ENCODE measurements at places on chromosomes 4 and X.

DNA sequence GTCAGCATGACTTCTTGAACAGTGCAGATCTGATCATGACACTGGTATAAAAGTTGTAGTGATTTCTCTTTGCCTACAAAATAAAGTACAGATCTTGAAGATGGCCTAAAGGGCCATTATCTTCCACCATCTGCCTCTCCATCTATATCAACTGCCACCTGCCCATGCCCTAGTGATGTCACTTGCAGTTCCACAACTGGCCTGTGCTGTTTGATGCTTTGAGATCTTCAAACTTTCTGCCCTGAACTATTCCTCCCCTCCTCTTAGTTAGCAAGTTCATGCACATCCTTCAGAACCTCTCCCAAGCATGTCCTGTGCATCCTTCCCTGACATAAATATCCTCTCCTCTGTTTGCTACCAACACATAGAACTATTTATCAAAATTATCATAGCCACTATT lies 217.0 kb downstream of the SOWAHB start:
- no peak for DNase-seq
- H3K4me3 ChIP-seq, result no peak overlapping the region
- H3K27me3 ChIP-seq, result no peaks in the 10 kb centered on the region
- no peaks in the 10 kb centered on the region for H3K4me1 ChIP-seq
- H3K27ac ChIP-seq, result no peak overlapping the region
- H3K36me3 ChIP-seq, result no peaks in the 10 kb centered on the region

GRCh38 chrX:8815460-8816065 lies 14.4 kb upstream of the FAM9A start:
- no peaks in the 10 kb centered on the region for H3K4me1 ChIP-seq
- H3K4me3 ChIP-seq, result no peak overlapping the region
- no peaks in the 10 kb centered on the region for H3K27me3 ChIP-seq

GRCh38 chr4:20982544-20982943 lies 282.3 kb downstream of the PACRGL start:
- peaks cover 6% of the 10 kb centered on the region for H3K27me3 ChIP-seq
- H3K36me3 ChIP-seq, result no peaks in the 10 kb centered on the region
- no peak overlapping the region for H3K27ac ChIP-seq
- H3K4me3 ChIP-seq, result no peak overlapping the region

- DNase-seq, result no peak
- H3K4me1 ChIP-seq, result no peaks in the 10 kb centered on the region
- H3K27me3 ChIP-seq, result no peaks in the 10 kb centered on the region
- no peak overlapping the region for H3K27ac ChIP-seq
- H3K4me3 ChIP-seq, result no peak overlapping the region
Observed at GRCh38 chr4:111323916-111324315, 701.0 kb upstream of the PITX2 start.

- H3K27me3 ChIP-seq, result no peaks in the 10 kb centered on the region
- peaks cover 14% of the 10 kb centered on the region for H3K36me3 ChIP-seq
- H3K27ac ChIP-seq, result no peak overlapping the region
Observed at GRCh38 chr4:723751-724530, 18.3 kb downstream of the PCGF3 start.

GRCh38 chr4:172103456-172103855 lies 290.3 kb downstream of the GALNTL6 start:
- H3K27ac ChIP-seq, result no peak overlapping the region
- no peak for DNase-seq
- no peaks in the 10 kb centered on the region for H3K4me1 ChIP-seq

- no peaks in the 10 kb centered on the region for H3K36me3 ChIP-seq
- no peaks in the 10 kb centered on the region for H3K4me1 ChIP-seq
- no peak overlapping the region for H3K4me3 ChIP-seq
Observed at GRCh38 chr4:44016570-44017421, 431.8 kb downstream of the KCTD8 start.

- no peak overlapping the region for H3K27ac ChIP-seq
- H3K27me3 ChIP-seq, result no peaks in the 10 kb centered on the region
- no peaks in the 10 kb centered on the region for H3K36me3 ChIP-seq
- H3K4me3 ChIP-seq, result no peak overlapping the region
- DNase-seq, result no peak
- no peaks in the 10 kb centered on the region for H3K4me1 ChIP-seq
Observed at GRCh38 chr4:149690726-149691125, 124.9 kb downstream of the IQCM start.

- no peaks in the 10 kb centered on the region for H3K36me3 ChIP-seq
- H3K4me1 ChIP-seq, result no peaks in the 10 kb centered on the region
- DNase-seq, result no peak
- no peak overlapping the region for H3K4me3 ChIP-seq
Observed at GRCh38 chrX:8720136-8720535, 11.8 kb downstream of the ANOS1 start.

GRCh38 chr4:15963001-15963451 lies at the start of gene FGFBP2:
Gene FGFBP2 (minus strand): TSS chr4:15963175. CDS start chr4:15963129, 46 bp downstream.
- no peak within 1 kb of the TSS for H3K27ac ChIP-seq
- H3K4me3 ChIP-seq, result no peak within 1 kb of the TSS
- no peaks in the 10 kb centered on the region for H3K36me3 ChIP-seq

GRCh38 chr4:153528705-153529485 lies 62.7 kb downstream of the TMEM131L start:
- no peak overlapping the region for H3K27ac ChIP-seq
- DNase-seq, result no peak
- H3K27me3 ChIP-seq, result no peaks in the 10 kb centered on the region
- no peak overlapping the region for H3K4me3 ChIP-seq
- H3K4me1 ChIP-seq, result peaks cover 23% of the 10 kb centered on the region

GRCh38 chr4:110867251-110867960 lies 244.5 kb upstream of the PITX2 start:
- H3K4me1 ChIP-seq, result peaks cover 11% of the 10 kb centered on the region
- DNase-seq, result no peak
- no peaks in the 10 kb centered on the region for H3K36me3 ChIP-seq
- H3K27me3 ChIP-seq, result no peaks in the 10 kb centered on the region

DNA sequence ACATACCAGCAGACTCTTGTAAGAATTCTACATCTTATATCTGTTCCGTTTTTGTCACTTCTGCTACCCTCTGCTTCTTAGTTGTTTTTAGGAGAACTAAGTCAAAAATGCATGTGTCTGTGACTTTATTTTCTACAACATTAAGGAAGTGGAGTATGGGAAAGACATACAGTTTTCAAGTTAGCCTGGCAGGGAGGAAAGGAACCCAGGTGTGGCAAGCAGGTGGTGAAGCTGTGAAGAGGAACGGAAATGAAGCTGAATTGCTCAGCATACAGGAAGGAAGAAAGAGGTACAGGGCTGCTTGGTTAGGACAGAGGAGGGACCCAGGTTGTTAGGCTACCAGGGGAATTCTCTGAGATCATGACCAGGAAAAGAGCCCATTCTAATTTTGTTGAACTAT lies 9.4 kb downstream of the GPRIN3 start:
- H3K4me1 ChIP-seq, result peaks cover 10% of the 10 kb centered on the region
- no peak for DNase-seq
- no peak overlapping the region for H3K27ac ChIP-seq
- H3K4me3 ChIP-seq, result no peak overlapping the region

- DNase-seq, result no peak
- no peak overlapping the region for H3K27ac ChIP-seq
- no peaks in the 10 kb centered on the region for H3K36me3 ChIP-seq
Observed at GRCh38 chr4:185002784-185003183, 15.5 kb upstream of the HELT start.

GRCh38 chr4:161225327-161225726 lies 938.5 kb downstream of the FSTL5 start:
- no peak overlapping the region for H3K27ac ChIP-seq
- no peaks in the 10 kb centered on the region for H3K27me3 ChIP-seq
- H3K4me3 ChIP-seq, result no peak overlapping the region
- no peaks in the 10 kb centered on the region for H3K36me3 ChIP-seq

DNA sequence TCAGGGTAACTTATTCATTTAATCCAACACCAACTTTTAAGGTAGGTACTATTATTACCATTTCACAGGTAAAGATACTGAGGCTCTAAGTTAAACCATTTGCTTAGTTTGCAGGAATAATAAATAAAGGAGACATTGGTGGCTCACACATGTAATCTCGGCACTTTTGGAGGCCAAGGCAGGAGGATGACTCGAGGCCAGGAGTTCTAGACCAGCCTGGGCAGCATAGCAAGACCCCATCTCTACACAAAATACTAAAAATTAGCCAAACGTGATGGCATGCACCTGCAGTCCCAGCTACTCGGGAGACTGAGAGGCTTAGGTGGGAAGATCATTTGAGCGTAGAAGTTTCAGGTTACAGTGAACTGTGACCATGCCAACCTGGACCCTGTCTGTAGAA lies 37.7 kb downstream of the SULT1E1 start:
- no peak overlapping the region for H3K4me3 ChIP-seq
- DNase-seq, result no peak
- no peaks in the 10 kb centered on the region for H3K36me3 ChIP-seq
- H3K27ac ChIP-seq, result no peak overlapping the region
- no peaks in the 10 kb centered on the region for H3K27me3 ChIP-seq

DNA sequence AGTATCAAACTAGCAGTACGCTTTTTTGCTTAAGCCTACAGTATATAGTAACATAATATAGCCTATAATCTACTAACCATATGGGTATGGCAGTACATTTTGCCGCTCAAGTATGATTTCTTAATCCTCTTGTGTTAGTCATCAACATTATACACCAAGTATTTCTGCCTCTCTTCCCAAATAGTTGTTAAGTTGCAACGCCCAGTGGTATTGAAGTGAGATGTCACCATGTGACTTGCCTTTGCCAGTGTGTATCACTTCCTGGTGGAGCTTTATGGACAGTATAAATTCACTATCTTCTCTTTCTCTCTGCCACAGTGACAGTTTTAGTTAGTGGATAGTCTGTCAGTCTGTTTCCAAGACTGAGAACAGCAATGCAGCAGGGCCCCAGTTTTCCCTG lies 535.5 kb downstream of the PDHA2 start:
- H3K4me3 ChIP-seq, result no peak overlapping the region
- no peaks in the 10 kb centered on the region for H3K27me3 ChIP-seq
- no peaks in the 10 kb centered on the region for H3K36me3 ChIP-seq
- H3K4me1 ChIP-seq, result no peaks in the 10 kb centered on the region

DNA sequence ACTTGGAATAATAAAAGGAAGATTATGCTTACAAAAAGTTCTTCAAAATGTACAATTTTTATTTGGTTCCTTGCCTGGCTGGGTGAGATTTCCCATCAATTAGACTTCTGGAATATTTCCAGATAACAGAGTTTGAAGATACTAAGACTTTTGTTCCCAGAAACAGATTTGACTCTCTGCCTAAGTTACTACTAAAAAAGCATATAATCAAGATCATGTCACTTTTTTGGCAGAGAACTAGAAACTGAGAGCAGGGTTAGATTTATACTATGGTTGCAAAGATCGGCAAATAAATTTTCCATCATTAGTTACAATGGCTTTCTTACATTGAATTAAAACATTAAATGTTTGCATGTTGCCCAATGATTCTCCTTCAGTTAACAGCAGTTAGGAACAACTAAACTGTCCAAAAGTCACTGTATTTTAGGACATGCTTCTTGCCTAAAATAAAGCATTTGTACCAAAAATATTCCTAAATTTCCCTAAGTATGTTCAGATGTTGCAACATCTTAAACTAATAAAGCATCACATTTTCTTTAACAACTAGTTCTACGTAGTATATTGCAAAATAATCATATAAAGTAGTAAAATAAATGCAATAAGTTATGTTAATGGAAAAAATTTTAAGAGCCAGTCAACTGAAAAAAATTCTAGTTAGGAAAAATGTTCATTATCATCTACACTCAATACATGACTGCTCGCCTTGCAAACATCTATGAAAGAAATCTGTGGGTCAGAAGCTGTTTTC lies 73.0 kb downstream of the SEC24D start:
- peaks cover 60% of the 10 kb centered on the region for H3K4me1 ChIP-seq
- H3K36me3 ChIP-seq, result peaks cover 19% of the 10 kb centered on the region
- DNase-seq, result no peak
- no peaks in the 10 kb centered on the region for H3K27me3 ChIP-seq
- peak overlapping the region; percentile 2 for H3K27ac ChIP-seq

DNA sequence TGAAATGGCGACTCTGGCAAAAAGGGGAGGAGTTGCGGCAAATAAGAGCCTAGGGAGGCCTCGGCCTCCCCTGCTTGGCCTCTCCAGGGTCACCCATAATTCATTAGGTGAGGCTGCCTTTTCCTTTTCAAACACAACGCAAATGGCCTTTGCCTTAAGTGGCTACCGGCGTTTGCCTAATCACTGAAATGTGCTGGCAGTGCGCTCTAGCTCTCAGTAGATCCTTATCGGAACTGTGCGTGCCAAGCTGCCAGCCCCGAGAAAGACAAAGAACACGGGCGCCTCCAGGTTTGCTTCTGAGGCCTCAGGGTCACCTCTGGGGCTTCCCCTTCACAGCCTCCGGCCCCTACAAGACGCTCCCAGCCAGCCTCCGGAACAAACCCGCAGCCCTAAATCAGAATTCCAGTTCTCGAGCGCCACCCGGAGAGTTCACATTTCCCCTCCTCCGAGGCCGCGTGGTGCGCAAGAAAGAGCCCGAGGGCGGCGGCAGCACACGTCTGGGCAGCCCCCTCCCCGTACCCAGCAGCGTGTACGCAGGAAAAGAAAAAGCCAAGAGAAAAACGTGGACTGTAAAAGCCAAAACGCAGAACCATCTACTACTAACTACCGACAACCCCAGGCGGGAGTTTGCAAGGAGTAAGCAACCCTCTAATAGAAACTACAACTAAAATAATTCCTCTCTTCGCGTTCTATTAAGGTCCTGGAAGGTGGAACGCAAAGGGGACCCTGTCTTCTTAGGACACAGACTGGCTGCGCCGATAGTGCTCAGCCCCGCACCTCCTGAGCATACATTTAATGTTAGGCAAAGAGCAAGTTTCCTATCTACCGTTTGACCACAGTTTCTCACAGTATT lies 76.5 kb upstream of the BCOR start:
- H3K27ac ChIP-seq, result peak overlapping the region; percentile 96
- DNase-seq, result peak; percentile 64
- H3K4me3 ChIP-seq, result peak overlapping the region; percentile 58
- no peaks in the 10 kb centered on the region for H3K36me3 ChIP-seq

- H3K27ac ChIP-seq, result no peak overlapping the region
- H3K36me3 ChIP-seq, result peaks cover 19% of the 10 kb centered on the region
- no peak for DNase-seq
- H3K4me1 ChIP-seq, result no peaks in the 10 kb centered on the region
- H3K4me3 ChIP-seq, result no peak overlapping the region
Observed at GRCh38 chr4:5780831-5781480, 70.0 kb downstream of the EVC start.

DNA sequence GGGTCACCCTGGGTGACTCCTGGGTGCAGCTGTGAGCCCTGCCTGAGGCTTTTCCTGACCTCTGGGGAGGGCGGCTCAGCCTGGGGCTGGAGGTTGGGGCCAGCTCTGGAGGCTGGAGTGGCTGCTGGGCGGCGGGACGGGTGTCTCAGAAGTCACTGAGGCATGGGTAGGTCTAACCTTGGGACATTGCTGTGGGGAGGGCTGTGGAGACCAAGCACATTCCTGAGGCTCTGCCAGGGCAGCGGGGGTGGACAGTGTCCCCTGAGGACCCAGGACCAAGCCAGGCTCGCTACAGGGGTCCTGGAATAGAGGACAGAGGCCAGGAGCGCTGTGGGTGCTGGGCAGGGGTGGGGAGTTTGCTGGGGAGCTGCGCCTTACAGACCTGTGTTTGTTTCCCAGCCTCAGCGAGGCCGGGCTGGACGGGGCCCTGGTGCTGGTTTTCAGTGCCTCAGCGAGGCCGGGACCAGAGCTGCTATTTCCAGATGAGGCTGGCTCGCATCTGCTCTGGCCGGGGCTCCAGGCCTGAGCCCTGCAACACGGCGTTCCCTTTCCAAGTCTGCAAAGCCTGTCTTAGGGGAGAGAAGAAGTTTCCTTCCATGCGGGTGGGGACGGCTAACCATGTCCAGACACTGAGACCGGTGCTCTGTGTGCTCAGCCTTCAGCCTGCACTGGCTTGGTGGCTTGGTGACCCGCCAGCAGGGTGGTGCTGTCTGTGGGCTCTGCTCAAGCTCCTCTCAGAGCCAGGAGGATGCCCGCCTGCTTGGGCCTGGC lies 3.0 kb upstream of the SLC25A6 start:
- H3K4me1 ChIP-seq, result peaks cover 37% of the 10 kb centered on the region
- no peak overlapping the region for H3K4me3 ChIP-seq
- H3K27ac ChIP-seq, result peak overlapping the region; percentile 62
- peak; percentile 66 for DNase-seq
- no peaks in the 10 kb centered on the region for H3K27me3 ChIP-seq
- peaks cover 15% of the 10 kb centered on the region for H3K36me3 ChIP-seq

Measured in suprapubic skin (tissue), 4 donors.